ENCODE measurements at places on chromosomes 6 and 20.

DNA sequence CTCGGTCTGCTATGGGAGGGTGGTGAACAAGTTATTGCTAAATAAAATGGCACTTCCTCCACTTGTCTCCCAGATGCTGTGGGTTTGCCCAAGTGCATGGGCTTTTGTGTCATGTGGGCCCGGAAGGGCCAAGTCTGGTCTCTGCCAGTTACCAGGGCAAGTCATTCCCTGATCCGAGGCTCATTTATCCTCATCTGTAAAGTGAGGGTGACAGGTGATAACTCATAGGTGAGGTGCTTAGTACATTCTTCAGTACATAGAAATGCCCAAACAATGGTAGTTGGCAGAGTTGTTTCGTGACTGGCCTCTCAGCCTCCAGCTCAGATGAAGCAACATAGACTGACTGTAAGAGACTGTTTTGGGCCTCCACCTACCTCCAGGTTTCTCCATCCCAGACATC, 2.0 kb upstream of the MUCL3 start:
- DNase-seq = no peak

- DNase-seq = no peak
These were observed 26.8 kb downstream of the TRMT6 start for GRCh38 chr20:5923493-5923892.

GRCh38 chr6:71248306-71248765, 40.3 kb upstream of the OGFRL1 start:
- DNase-seq = no peak

GRCh38 chr6:136552054-136552453, 1.8 kb upstream of the MAP7 start:
- DNase-seq = no peak

GRCh38 chr6:67285770-67286495, 1349.1 kb upstream of the ADGRB3 start:
- DNase-seq = no peak

DNA sequence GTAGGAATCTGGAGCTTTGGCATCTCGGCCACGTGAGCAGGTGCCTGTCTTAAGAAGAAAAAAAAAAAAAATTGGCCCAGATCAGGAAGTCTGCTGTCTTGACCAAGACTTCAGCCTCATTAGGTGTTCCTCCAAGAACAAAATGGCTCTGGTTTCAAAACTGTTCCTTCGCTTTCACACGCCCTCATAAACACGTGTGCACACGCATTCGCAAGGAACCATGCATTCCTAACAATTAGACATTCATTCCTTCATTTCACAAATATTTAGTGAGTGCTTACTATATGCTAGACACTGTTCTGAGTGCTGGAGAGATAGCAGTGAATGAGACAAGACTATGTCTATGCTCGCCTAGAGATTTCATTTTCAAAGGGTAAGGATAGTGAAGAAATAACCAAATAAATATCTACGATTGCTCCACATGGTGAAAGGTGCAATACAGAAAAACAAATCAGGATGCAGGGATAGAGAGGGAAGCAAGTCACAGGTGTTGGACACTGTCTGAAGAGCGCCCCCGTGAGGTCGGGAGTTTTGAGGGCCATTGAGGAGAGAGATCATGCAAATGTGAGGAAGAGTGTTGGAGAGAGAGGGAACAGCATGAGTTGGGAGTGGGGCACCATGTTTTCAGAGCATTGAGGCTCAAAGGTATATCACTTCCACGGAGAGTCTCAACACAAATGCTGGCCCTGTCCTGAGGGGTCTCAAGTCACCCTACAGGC, 53.3 kb downstream of the CCDC170 start:
- no peak for DNase-seq

- no peak for DNase-seq
These were observed 71.6 kb upstream of the CD93 start for GRCh38 chr20:23157734-23158133.

DNA sequence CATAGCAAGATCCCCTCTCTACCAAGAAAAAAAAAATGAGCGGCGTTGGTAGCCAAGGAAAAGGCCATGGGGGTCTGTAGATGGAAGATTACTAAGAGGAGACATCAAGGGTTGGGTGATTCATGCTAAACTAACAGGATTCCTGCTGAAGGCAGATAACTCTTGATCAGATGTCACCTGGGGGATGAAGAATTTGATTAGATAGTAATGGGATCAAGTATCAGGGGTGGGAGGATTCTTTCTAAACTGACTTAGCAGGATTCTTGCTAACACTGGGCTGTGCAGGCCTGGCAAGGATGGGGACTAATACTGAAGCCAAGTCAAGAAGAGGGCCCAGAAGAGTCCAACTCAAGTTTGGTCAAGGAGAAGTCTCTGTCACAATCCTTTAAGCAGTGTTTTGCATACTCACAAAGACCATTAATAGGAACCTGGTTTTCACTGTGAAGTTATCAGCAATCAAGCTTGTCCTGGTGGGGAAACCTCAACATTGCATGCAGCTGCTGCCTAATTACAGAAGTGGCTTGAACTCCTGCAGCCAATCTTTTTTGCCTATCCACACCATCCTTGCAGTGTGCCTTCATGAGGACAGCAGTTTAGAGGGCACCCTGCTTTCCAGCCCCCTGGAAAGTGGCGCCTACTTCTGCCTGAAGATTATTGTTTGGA, 61.3 kb downstream of the ANKRD6 start:
- peak; percentile 32 for DNase-seq

- DNase-seq = no peak
These were observed 308.9 kb upstream of the THEMIS start for GRCh38 chr6:128209771-128210170.

GRCh38 chr6:25035512-25036435, 100.0 kb upstream of the RIPOR2 start:
- no peak for DNase-seq

DNA sequence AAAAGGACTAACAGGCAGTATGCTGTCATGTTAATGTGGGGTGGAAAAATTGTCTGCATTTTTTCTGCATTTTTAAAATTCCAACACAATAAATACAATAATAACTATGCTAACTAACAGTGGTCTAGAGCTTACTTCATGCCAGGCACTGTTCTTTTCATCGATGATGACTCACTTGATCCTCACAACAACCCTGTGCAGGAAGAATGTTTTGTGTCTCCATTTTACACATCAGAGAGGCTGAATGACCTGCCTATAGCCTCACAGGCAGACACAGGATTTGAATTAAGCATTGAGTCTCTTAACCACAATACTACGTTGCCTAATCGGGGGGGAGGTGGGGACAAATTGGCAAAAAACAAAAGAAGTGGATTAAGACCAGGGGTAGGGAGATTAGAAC, 26.9 kb upstream of the FANCE start:
- no peak for DNase-seq

DNA sequence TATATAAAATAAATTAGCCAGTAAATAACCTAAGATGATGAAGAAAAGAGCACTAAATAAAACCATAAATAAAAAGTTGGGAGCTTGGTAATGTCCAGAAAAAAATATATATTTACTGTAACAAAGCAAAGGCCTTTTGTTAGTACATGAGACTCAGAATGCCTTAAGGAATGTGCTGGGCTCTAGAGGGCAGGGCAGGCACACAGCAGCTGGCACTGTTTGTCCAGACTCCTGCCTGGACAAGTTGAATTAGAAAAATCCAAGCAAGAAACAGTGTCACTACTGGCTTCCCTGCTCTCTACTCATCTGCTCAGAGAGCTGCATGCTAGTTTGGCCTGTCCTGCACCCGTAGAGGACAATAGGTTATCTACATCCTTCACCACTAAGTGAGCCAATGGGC, 8.8 kb downstream of the DEFB129 start:
- DNase-seq = no peak

DNA sequence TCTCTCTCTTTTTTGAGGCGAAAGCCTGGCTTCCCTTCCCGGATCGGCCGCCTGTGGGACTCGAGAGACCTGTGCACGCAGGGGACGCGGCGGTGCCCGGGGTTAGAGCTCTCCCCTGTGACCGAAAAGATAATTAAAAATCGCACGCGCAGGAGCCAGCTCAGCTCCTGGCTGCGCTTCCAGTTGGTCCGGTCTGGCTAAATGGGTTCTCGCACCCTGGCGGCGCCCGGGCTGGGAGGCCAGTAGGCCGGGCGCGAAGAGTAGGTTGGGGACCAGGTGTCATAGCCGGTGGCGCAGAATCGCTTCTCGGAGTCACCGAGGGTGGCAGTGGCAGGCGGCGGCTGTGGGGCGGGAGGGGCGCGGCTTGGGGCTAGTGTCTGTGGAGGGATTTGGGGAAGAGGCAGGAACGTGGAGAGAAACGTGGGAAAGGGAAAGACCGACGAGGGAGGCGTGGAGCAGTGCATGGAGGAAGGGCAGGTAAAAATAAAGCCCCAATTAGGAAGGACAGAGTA, 41.9 kb upstream of the SUPT3H start:
- peak; percentile 39 for DNase-seq

- no peak for DNase-seq
These were observed 735 bp upstream of the LY6G6F start for GRCh38 chr6:31705931-31706330.

- DNase-seq = peak; percentile 7
These were observed 20.2 kb upstream of the FHL5 start for GRCh38 chr6:96542702-96543101.

DNA sequence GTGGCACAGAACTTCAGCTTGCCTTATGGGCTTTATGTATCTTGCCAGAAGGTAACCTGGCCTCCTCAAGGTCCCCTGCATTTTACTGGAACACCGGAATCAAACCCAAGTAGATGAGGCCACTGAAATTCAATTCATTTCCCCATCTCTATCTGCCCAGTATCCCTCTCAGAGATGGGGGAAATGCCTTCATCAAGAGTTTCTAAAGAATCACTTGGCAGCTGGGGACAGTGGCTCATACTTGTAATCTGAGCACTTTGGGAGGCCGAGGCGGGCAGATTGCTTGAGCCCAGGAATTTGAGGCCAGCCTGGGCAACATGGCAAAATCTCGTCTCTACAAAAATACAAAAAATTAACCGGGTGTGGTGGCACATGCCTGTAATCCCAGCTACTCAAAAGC, 12.9 kb downstream of the MDGA1 start:
- no peak for DNase-seq

- peak; percentile 17 for DNase-seq
These were observed 180.4 kb downstream of the ZNF217 start for GRCh38 chr20:53413186-53413631.

DNA sequence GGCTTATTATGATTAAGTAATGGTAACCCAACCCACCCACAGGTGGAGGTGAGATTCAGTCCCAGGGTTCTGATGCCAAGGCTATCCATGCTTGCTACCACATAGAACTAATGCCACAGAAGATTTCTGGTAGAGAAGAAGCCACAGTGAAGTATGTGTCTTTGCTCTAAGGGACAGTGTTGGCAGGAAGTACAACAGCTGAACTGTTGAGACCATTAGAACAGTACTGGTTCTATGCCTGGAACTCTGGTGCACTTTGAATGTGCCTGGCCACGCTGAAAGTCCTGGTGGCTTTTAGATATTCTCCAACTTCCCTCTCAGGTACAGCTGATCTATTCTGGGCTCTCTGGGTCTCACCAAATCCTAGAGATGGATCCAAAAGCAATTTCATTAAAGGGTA, 7.8 kb downstream of the STX7 start:
- no peak for DNase-seq

- DNase-seq = no peak
These were observed 485.2 kb downstream of the GRIK2 start for GRCh38 chr6:101878554-101879276.

DNA sequence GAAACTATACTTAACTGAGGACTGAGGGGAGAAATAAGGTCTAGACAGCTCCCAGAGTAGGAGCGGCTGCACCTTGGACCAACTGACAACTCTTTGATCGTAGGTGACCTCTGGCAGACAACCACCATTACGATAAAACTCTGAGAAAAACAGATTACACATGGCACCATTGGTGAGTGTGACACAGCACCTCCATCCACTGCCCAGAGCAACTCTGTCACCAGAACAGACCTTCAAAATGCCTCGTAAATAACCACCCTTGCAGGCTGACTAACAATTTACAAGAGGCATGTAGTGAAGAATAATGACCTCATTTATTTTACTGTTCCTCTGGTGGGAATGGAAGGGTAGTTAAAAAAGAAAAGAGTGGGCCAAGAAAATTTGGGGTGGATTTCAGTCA, 64.2 kb downstream of the F13A1 start:
- DNase-seq = no peak

DNA sequence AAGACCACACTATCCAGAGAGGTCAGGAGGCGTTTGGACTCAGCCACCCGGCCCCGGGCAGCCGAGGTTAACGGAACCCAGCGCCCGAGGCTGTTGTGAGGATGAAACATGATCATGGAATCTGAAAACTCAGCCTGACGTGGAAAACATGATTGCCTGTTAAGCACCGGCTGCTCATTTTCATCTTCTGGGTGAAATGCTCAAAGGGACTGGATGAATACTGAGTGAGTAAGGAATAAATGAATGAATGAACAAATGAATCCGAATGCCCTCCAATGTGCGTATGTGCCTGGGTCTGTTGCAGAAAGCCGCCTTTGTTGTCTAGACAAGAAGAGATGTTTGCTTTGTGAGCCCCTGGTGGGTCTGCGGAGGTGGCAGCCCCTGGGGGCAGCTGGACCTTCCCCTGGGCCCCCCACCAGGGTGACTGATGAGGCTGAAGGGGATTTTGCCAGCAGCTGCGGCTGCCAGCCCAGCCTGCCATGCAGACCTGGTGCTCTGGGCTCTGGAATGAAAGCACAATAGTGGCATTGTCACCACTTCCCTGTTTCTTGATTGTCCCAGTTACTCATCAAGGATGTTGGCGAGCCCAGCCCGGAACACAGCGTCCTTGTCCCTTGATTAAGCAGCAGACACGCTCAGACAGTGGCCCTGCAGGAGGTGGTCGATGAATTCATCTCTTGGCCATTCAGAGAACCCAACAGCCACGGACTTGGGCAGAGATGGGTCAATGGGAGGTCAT, 211.1 kb downstream of the ANKRD60 start:
- DNase-seq = no peak

DNA sequence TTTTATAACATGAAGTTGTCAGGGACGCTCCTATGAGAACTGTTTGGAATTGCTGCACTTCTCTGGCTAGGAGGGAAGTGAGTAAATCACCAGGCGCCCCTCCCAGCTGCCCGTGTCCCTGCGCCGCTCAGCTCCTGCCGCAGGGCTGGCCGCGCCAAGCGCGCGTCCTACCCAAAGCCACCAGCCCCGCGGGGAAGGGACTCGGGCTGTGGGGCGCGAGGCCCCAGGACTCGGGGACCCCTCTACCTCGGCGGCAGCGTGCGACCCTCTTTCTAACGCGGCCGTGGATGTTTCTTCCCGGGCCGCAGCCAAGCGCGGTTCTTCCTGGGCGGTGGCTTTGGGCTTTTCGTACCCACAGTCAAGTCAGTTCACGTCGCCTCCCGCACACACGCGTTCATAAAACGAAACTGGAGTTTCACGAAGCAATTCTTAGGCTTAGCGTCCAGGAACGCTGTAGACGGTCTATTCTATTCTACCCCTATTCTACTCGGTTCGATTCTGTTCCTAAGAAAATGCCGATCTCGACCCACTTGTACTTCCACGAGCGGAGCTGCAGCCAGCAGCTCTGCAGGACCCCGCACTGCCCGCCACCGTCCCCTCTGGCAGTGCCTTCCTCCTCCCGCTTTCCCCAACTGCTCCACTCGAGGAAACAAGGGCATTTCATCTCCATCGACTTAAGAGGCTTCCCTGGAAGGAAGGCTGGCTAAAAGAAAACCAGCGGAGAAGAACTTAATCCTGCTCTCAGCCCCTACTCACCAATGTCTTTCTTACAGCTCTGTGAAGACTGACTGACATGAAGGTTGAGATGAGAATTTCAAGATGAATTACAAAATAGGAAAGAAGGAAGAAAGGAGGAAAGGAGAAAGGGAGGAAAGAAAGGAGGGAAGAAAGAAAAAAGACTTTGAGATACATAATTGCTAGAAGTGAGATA, 15.4 kb downstream of the FOXC1 start:
- no peak for DNase-seq

All from HEK293T (cell line).